Fibroblast of skin of scalp (primary cell): ENCODE measurements at places on chromosomes 6 and 20.
A peak's percentile ranks its signal among the peaks of the same experiment; 100 is the strongest.

DNA sequence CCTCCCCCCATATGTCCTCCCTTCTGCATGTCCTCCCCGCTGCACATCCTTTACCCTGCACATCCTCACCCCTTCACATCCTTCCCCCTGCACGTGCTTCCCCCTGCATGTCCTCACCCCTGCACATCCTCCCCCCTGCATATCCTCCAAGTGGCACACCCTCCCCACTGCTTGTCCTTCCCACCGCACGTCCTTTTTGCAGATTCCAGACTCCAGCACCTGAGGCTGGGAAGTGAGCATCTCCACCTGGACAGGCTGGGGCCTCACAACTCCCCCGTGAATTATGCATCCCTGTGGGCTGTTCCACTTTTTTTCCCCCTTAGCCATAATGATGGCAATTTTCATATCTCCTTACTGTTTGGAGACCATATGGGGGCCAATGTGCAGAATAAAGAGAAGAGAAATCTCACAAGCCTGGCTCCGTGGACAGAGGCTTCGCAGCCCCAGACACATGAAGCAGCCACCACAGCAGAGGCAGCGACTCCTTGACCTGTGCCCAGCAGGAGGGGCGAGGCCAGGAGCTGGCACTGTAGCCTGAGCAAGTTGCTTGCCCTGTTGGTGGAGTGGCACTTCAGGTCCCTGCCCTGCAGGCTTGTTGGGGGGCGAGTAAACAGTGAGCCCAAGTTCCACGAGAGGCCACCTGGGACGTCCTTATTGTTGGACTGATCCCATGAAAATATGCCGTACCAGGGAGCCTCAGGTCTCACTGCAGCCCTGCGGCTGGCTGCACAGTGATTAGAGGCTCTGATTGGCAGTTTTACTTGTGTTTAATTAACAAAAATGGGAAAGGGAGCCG lies 113.1 kb downstream of the SYNDIG1 start:
- no peak for DNase-seq

- no peak for DNase-seq
These were observed 748.4 kb upstream of the CHD6 start for GRCh38 chr20:42366626-42367025.

DNA sequence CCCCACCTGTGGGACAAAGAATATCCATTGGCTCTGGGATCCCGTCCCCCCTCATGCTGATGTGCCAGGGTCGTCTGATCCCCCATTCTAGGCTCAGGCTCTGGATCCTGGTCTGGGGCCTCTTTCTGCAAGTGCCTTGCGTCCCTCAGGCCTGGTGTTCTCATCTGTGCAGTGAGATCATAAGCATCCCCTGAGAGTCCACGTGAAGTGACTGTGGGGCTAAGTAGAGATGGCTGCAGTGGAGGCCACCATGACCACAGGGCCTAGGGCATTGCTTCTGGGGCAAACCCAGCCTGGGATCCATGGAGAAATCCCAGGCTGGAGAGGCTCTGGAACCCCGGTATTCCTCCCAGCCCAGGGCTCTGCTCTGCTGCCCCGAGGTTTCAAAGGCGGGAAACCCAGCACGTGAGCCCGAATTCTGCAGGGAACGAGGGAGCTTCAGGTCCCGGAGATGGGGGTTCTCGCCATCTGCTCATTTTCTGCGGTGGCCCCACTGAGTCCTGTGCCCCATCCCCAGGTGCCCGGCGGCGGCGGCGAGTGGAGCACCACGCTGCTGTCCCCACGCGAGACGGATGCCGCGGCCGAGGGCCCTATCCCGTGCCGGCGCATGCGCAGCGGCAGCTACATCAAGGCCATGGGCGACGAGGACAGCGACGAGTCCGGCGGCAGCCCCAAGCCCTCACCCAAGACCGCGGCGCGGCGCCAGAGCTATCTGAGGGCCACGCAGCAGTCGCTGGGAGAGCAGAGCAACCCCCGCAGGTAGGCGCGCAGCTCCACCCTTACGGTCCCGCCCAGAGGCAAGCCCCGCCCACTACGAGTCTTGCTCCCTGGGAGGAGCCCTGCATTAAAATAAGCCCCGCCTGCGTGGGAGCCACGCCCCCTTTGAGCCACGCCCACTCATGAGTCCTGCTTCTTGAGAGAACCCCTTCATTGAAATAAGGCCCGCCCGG lies 105.5 kb upstream of the MYL9 start:
- peak; percentile 55 for DNase-seq

- DNase-seq, result no peak
These were observed 29.0 kb downstream of the PSMB1 start for GRCh38 chr6:170524172-170524502.

DNA sequence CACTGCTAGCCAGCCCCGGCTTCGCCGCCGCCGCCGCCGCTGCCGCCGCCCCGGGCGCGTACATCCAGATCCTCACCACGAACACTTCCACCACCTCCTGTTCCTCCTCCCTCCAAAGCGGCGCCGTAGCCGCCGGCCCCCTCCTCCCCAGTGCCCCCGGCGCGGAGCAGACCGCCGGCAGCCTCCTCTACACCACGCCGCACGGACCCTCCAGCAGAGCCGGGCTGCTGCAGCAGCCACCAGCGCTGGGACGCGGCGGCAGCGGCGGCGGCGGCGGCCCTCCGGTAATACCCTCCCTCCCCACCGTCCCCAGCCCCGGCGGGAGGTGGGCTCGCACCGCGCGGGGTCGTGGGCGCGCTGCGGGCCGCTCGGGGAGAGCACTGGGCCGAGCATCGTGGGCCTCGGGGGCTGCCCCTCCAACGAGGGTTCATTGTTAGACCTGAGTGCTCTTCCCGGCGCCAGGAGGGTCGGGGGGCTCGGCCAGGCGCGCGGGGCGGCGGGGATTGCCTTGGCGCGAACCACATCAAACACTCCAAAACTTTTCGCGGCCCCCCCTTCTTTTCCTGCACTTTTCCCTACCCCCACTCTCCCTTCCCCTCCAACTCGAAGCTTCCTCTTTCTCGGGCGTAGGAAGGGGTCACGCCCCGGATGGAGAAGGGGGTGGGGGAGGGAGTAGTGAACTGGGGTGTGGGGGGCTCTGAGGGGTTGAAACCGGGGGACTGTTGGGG lies 827 bp downstream of the E2F3 start:
- peak; percentile 54 for DNase-seq

GRCh38 chr6:89612121-89612520 lies 26.4 kb downstream of the LYRM2 start:
- DNase-seq, result no peak

DNA sequence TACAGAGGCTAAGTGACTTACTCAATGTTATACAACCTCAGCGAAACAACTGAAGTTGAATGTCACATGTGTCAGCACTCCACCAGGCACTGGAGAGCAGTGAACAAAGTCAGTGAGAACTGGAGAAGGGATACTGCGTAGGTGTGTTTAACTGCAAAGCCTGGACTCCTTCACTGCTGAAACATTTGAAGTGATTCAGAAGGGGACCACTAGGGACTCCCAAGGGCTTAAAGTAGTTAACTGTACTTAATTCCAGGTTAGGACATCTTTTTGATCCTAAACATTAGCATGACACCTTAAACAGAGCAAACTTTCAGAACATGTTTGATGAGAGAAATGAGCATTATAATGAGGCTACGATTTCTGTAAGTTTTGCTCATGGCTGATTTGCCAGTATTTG lies 45.0 kb upstream of the ZBTB24 start:
- DNase-seq, result no peak

GRCh38 chr6:35014341-35014740 lies 125.3 kb downstream of the ANKS1A start:
- DNase-seq, result no peak

DNA sequence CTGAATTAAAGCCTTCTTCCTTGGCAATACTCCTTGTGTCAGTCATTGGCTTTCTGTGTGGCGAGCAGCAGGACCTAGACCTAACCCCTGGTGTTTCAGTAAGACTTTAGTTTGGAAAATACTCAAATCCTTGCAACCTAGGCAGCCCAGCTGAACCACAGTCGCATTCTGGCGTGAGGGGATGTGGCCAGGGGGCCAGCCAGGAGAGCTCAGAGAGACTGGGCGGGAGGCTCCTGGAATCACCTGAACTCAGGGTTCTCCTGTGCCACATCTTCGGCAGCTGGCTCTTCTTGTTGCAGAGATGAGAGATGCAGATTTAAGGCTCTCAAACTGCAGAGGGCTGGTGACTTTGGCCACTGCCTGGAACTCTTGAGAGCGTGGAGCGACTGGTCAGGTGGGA lies 102.7 kb downstream of the SYNDIG1 start:
- DNase-seq, result no peak

- DNase-seq, result no peak
These were observed 29.5 kb downstream of the NAPB start for GRCh38 chr20:23391707-23392310.

DNA sequence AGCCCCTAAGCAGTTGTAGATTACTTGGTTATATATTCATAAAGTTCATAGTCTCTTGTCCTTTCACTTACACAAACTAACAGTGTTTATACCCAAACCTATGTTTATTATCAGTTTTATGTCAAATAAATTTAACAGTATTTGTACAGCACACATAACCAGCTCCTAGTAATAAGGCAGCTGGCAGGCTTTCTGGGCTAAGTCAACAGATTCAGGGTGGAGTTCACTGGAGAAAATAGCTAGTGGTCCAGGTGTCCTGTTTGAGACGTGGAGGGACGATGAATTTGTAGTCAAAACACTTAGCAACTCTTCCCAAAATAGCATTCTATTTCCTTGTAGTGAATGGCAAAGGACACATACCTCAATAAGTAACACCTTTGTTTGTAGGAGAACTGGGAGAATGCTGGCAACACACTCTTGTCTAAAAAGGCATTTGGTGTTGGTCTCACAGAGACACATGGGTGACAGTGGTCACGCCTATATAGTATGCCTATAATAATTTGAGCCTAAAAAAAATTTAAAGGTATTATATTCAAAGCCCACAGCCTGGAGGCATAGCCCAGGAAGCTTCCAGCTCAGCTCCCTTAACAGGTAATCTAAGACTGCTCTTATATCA lies 156.4 kb upstream of the CARMIL1 start:
- no peak for DNase-seq

DNA sequence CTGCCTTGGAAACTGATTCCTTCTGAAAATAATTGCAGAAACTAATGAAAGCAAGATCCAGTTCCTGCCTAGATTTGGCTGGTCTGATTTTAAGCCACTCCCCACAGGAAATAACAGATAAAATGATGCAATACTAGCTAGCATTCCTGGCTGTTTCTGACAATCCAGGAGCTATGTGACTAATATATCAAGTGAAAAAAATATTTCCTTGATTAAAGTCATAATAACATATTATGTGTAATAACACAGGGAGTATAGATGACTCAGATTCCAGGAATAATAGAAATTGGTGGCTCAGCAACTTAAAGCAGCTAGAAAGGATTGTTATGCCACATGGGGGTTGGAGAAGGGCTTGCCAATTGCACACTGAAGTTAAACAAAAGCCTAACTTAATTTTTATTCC lies 182.7 kb upstream of the SALL4 start:
- peak; percentile 98 for DNase-seq

DNA sequence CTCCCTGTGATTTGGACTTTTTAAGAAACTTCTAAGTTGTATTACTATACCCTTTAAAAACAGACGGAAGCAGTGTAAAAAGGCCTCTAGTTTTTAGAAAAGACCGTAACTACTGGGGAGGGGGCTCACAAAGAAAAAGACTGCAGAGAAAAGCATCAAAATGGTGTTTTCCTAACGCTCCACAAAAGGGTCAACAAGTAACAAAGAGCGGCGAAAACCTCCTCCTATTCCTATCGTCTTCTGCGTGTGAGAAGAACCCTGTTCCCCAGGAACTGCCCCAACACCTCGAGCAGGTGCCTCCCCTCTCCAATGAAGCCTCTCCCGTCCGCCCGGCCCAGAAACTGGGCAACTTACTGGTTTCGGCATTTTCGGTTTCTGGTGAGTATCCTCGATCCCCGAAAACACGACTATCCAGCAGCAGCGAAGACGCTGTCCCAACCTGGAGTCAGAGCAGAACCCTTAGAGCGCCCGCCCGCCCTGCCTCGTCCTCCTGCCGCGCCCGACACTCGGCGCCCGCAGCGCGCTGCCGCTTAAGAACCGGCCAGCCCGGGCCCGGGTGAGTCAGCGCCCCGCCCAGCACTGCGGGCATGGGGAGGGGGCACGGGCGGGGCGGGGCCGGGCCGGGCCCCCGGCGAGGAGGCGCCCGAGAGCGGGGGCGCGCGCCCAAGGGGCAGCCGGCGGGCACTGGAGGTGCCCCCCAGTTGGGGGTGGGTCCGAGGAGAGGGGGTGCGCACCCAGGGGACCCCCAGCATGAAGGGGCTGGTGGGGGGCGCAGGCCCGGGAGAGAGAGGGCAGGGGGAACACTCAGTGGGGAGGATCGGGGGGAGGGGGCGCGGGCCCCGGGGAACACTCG lies 1.2 kb downstream of the EZR start:
- DNase-seq, result peak; percentile 77

DNA sequence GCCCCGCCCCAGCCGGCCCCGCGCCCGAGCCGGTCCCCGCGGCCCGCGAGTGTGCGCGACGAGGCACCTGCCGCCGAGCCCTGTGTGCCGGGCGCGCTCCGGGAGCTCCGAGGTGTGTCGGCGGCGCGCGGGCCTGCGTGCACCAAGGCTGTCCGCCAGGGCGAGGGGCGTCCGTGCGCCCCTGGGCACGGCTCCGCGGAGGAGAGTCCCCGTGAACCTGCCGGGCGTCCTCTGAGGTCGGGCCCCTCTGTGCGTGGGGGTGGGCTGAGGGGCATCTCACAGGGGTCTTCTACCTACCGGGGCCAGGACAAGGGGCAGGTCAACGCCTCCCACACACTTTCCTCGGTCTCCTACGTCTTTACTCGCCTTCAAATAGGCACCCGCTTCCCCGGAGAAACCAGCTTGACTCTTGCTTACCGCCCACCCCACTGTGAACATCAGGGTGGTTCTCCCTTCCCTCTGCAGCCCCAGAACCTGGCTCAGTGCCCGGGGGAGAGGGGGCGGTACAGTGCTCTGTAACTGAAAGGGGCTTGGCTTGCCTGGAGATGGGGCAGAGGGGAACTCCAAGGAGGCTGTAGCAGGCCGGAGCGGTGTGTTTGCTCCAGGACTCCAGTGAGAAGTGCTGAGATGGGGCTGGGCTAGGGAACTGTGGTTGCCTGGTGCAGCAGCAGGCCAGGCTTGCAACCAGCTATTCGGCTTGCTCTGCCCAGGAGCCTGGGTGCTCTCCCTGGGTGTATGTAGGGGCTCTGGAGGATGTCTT lies at the start of gene SAMD10:
Gene SAMD10, minus strand, starts transcription at position 86 of the 760 bp plus-strand sequence. CDS start 175 bp downstream, outside the sequence.
- DNase-seq, result peak; percentile 48

DNA sequence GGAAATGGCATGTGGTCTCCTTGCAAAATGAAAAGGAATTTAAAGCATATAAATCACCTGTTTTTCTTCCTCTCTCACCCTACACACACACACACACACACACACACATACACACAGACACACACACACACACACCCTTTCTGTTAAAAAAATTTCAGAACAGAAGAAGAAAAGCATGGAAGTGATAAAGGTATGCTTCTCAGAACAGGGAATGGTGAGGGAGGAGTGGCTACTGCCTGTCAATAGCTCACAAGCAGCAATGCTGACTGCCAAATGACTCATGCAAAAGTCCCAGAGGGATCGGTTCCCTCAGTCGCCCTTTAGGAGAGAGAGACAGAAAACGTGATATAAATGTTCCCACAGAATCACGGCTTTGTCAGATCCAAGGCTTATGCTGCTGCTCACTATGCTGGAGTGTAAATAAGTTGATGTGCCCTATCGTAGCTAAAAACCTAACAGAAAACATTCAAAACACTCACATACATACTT lies 102.6 kb downstream of the IBTK start:
- peak; percentile 96 for DNase-seq
